ENCODE measurements at places on chromosomes 16 and 17.

DNA sequence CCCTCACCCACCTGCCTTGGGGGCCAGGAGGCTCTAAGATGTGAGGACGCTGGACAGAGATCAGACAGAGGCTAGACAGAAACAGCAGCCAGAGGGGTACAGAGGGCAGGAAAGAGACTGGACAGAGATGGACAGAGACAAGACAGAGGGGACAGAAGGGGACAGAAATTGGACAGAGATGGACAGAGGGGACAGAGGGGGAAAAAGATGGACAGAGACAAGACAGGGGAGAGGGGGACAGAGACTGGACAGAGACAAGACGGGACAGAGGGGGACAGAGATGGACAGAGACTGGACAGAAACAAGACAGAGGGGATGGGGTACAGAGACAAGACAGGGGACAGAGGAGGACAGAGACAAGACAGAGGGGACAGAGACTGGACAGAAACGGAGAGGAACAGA is 16.1 kb downstream of the UTS2R start:
- no peak for DNase-seq

DNA sequence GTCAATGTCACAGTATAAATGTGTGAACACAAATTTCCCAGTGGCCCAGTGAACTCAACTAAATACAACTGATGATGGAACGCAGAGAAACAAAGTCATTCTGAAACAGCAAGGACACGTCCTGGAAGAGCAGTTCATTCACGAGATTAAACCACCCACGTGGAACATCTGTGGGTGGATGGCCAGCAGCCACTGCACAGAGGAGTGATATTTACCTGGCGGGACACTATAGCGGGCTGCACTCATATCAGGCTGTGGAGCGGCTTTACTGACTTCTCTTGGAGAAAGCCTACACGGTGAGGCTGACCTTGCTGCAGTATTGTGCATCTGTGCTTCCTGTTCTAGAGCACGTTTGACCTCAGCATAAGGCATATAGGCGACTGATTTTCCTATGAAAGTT is 87.3 kb downstream of the TTC19 start:
- DNase-seq = no peak

- no peak for DNase-seq
Observed at GRCh38 chr16:81932668-81933067, 78.6 kb downstream of the SDR42E1 start.

DNA sequence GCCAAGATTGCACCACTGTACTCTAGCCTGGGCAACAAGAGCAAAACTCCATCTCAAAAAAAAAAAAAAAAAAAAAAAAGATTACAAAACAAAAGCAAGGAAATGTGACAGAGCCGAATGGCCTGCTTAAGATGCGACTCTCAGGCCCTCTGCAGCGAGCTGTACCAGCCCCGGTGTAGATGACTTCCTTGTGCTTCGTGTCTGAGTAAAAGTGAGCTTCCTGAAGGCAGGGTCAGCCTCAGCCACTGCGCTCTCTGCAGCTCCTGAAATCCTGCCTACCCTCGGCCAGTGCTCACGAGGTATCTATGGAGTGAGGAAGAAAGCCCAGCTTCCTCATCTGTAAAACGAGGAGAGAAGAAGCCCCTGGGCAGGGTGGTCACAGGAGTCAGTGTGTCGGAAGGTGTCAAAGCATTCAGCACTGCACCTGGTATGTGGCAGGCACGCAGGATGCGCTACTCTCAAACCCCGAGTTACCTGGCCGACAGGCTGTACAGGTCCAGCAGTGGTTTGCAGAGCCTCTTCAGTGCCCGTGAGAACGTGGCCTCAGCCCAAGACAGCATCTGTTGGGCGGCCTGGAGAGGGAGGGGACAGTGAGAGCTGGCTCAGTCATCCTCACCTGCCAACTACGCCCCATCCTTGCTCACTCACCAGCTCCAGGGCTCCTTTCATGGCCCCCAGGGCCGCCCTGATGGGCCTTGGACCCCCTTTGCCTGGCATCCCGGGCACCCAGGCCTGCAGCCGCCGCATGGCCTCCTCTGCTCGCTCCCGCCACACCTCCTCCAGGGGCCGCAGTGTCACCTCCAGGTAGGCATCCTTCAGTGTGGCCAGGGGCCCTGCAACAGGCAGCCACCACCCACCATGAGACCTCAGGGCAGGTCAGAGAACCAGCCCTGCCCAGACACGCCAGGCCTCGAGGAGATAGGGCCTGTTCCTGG is 44.6 kb downstream of the RMI2 start:
- no peak for DNase-seq

- no peak for DNase-seq
Observed at GRCh38 chr16:83940630-83941378, 12.2 kb upstream of the OSGIN1 start.

GRCh38 chr16:10103118-10103517 is 79.1 kb downstream of the GRIN2A start:
- no peak for DNase-seq

DNA sequence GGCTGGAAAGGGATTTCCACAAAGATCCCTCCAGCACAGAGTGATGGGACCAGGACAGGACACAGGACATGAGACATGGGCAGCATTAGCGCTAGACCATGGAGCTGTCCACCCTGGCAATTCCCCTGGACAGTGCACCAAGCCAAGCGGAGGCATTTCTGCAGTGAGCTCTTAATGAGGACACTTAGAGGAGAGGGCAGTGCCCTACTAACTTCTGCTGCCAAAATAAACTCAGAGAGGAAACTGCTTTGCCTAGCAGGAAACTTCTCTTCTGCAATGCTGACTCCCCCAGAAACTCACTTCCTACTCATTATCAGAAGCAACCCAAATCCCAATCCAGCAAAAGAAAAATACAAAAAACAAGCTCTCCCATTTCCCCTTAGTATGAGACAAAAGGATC is 119.2 kb downstream of the HS3ST2 start:
- DNase-seq = no peak

GRCh38 chr17:43216762-43217613 is 5.3 kb downstream of the TMEM106A start:
- no peak for DNase-seq

DNA sequence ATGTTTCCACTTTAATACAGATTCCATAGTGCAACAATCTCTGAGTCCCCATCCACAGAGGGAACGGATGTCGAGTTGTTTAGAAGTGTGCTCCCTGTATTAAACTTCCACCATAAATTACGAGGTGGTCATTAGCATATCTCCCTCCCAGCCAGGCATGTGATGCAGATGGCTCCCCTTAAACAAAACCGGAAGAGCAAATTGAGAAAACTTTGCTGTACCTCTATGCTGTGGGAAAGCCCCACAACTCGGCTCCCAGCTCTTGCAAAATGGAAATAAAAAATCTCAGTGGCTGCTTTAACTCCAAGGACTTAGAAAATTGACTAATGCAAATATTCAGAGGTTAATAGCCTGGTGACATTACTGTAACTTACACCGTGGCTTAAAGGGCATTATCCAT is 290.9 kb downstream of the MAF start:
- no peak for DNase-seq

GRCh38 chr16:66409156-66409555 is 17.9 kb upstream of the BEAN1 start:
- no peak for DNase-seq

- DNase-seq = no peak
Observed at GRCh38 chr17:4436381-4436780, 2.6 kb downstream of the SPNS3 start.

GRCh38 chr17:69606142-69606800 is 191.8 kb downstream of the MAP2K6 start:
- DNase-seq = no peak

GRCh38 chr17:54172096-54172984 is 349.6 kb downstream of the KIF2B start:
- no peak for DNase-seq

DNA sequence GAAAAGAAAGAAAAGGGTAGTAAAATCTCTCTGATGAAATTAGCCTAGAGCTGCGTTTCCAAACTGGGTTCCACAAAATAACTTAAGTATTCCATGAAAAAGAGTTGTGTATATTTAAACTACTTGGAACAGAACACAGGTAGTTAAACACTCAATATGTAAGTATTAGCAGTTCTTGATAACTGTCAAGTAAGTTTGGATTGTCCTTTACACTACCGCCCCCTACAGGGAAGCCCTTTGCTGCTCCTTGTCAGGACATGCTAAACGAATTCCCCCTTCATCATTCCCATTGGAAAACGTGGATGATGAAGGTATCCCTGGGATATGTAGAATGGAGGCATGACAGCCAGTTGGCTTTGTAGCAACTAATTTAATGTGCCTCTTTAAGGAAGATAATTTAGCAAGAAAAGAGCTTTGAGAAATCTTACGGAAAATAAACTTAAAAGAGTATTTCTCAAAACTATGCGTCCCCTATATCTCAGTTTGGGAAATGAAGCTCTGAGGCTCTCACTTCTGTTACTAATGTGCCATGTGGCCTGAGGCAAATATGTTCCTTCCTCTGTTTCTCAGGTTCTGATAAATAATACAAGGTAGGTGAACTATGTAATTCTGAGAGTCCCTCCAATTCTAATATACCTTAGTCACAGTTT is 18.8 kb downstream of the NCBP3 start:
- peak; percentile 1 for DNase-seq

DNA sequence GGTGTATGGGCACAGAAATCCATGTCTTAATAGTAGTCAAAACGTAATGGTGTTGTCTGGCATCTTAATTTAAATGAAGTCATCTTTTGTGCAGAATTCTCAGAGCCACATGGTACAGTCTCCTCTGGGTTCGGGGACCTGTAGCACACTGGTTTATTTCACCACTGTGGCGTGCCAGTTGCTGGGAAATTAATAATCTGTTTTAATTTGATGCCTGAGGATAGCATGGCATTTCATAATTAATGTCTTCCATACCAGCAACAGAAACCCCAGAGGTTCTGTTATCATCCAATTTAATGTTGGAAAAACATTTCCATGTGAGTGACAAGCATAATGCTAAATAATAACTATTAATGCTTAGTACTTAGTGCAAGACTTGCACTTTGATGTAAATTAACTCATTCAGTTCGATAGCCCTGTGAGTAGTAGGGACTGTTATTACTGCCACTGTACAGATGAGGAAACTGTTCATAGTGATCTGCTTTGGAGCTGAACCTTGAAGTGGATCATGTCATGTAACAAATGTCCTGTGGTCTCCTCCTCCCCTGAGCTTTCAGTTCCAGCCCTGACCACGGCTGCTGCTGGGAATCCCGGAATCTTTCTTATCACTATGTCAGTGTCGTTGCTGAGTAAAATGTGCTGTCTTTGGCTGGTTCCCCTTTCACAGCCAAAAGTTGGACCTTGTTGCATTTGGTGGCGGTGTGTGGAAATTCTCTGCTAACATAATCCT is 51.2 kb downstream of the SNX29 start:
- no peak for DNase-seq

DNA sequence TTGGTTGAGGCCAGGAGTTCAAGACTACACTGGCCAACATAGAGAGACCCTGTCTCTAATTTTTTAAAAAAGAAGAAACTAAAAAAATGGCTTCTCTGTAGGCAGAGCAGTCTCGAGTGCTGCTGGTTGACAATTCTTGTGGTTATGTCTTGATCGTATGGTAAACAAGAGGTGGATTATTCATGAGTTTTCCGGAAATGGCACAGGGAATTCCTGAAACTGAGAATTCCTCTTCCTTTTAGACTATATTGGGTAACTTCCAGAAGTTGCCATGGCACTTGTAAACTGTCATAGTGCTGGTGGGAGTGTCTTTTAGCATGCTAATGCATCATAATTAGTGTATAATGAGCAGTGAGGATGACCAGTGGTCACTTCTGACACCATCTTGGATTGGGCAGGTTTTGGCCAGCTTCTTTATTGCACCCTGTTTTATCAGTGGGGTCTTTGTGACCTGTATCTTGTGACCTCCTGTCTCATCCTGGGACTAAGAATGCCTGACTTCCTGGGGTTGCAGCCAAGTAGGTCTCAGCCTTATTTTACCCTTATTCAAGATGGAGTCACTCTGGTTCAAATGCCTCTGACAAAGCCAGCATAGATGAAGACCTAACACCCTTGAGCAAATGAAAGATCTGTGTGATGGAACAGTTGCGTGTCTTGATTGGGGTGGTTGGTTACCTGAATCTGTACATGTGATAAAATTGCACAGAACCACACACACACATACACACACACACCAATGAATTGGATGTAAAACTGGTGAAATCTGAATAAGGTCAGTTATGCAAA is 30.2 kb downstream of the BMERB1 start:
- no peak for DNase-seq

DNA sequence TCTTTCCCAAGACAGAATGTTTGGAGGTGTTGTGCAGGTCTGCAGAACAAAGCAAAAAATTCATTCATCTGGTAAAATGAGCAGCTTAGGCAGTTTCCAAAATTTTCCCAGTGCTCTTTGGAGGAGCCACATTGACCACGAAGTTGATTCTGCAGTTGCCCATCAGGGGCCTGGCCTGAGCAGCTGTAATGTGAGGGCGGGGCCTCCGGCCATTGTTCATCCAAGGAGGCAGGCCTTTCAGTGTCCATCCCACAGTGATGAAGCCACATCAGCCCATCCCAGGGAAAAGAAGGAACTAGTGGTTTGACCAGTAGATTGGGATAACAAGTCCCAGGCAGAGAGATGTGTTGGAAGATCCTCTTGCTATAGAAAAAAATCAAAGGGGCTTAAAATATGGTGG is 10.1 kb downstream of the UBFD1 start:
- DNase-seq = no peak

- no peak for DNase-seq
Observed at GRCh38 chr17:67784364-67785121, 40.8 kb upstream of the BPTF start.

GRCh38 chr17:17156107-17156506 is 50.0 kb downstream of the PLD6 start:
- DNase-seq = no peak

DNA sequence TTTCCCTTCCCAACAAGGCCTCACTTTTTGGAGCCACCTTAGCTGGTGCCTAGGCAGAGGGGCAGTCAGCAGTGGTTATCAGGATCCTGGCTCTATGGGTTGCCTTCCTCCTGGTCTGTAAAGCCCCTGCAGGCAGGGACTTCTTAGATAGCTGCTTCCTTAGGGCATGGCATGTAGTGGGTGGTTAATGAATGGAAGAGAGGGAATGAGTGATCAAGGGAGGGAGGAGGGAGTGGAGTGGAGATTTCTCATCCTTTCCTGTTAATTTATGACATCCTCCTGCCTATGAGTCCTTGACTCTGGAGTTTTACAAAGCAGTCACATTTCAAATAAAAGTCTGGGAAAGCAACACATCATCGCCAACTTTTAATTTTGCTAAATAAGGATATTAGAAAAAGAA is 40.7 kb downstream of the SNX20 start:
- no peak for DNase-seq

DNA sequence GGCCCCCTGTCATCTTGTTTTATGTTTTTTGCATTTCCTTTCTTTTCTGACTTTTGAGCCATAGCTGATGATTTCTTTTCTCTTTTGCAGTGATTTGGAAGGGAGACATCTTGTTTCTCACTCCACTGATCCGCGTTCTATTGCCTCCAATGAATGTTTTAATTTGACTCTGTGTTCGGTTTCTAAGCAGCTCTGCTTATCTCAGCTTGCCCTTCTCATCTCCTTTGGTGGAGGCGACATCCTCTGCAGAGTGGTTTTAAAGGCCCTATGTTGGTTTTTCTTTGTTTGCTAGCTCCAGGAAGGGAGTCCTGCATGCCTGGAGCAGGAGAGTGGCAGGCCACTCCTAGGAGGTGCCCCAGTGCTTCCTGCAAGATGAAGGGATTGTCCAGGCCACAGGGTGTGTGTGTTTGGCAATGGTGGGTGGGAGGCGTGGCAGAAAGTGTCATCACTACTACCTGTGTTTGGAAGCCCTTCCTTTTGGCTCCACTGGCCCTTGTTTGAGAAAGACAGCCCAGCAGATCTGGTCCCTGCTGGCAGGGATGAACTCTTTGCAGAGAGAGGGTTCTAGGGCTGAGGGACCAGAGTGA is 13.6 kb downstream of the SMPD3 start:
- no peak for DNase-seq

Data from NCI-H2227 treated with DMSO at 0.1 percent for 48 hours (cell line).